IMR-90 (cell line): ENCODE measurements at places on chromosomes 2 and 18. TPM values are rescaled to one million over a fixed set of nuclear protein-coding genes. Genes with fewer than 3 reads are reported as not detected.

- DNase-seq = peak; percentile 81
These were observed 143.7 kb downstream of the TPO start for GRCh38 chr2:1556776-1557466.

DNA sequence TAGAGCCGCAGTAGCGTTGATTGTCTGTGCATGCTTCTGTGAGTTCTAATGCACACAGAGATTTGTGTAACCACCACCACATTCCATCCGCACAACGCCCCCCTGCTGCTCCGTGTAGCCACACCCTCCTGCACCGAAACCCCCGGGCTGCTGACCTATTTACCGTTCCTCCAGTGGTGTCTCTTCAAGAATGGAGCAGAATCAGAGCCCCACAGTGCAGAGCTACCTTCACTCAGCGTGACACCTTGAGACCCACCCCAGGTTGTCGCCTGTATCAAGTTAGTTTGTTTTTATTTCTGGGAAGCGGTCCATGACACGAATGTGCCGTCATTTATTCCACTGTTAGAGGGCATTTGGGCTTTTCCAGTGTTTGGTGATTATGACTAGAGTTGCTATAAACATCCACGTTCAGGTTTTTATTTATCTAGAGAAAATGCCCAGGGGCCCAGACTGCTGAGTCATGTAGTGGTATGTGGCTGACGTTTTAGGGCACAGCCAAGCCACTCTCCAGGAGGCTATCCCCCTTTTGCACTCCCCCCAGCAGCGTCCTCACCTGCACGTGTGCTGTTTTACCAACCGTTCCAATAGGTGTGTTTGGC, 266.8 kb downstream of the NDUFA10 start:
- DNase-seq = peak; percentile 3

DNA sequence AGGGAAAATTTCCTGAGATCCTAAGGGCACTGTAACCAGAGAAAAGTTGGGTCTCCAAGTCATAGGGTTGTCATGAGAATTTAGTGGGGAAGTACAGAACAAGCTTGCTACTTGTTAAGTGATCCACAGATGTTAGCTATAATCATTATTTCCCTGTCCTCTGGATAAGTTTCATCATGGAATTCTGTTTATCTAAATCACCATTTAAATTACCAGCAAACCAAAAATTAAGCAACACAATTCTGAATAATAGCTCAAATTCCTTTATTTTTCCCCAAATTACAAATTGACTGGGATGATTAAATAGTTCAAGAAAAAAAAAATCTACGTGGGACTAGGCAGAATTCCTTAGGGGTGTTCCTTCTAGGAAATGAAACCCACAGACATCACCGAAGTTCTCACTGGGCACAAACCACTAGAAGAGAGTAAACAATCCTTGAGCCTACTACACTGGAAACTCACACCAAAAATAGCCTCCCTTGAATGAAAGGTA, 159.5 kb downstream of the COL6A3 start:
- DNase-seq = peak; percentile 75

DNA sequence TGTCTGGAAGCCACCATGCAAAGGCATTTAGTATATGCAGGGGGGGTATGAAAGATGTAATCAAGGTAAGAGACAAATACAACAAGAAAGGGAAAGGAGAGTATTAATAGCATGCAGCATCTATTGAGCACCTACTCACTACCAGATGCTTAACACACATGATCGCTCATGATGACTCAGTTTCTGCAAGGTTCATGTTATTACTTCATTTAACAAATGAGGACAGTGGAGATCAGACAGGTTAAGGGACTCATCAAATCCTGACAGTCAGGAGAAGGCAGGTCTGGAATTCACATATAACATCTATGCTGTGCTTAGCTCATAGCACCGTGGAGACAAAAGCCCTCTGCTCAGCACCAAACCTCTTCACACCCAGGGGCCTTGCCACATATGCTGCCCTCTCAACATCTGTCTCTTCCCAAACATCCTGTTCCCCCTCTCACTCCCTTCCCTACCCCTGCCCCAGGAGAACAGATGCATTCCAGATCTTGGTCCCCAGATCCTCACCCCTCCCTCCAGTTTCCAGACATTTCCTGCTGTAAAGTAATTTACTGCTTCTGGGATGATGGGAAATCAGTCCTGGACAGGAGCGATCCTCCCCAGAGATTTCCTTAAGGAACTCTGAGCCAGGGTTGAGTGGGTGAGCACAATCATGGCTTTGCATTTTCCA, 155.3 kb downstream of the ANTXR1 start:
- peak; percentile 33 for DNase-seq

DNA sequence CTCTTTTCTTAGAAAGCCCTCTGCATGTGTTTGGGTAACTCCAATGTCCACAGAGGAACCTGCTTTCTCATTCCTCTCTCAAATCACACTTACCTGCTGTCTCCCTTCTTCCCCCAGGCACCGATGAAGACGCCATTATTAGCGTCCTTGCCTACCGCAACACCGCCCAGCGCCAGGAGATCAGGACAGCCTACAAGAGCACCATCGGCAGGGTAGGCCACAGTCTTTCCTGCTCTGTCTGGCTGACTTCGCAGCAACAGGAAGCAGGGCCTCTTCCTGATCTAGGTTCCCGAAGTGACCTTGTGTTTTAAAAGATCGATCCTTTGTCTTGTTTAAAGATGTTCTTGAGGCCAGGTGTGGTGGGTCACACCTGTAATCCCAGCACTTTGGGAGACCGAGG, 25.0 kb upstream of the GMCL1 start:
- DNase-seq = no peak

GRCh38 chr2:171345971-171346722, 87.6 kb downstream of the METTL8 start:
- DNase-seq = no peak

- no peak for DNase-seq
These were observed 147.6 kb downstream of the TMEM200C start for GRCh38 chr18:5747678-5748077.

GRCh38 chr2:147641651-147642050, 203.2 kb upstream of the ACVR2A start:
- DNase-seq = peak; percentile 17

DNA sequence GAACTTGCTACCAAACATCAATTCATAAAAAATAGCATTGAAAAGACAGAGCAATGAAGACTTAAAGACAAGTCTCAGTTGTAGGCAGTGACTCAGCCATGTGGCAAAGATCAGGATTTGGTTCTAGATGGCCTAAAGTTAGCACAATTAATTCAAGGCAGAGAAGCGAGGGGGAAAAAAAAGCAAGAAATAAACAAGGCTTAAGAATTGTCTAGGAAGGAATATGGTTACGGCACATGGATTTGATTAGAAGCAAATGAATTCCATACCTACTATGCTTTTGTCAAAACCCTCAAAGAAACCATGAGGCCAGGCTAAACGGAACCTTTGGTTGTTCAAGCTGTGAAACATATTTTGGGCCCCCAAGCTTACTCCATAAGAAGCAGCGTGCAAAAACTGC, 362.2 kb upstream of the KCNH7 start:
- DNase-seq = no peak

Gene CRACDL
- not detected in 2 replicates for polyA plus RNA-seq

Gene ECEL1
- not detected in 2 replicates for polyA plus RNA-seq

Gene IHH
- not detected in 2 replicates for polyA plus RNA-seq

Gene SKOR2
- polyA plus RNA-seq = not detected in 2 replicates

Gene IL36B
- polyA plus RNA-seq = not detected in 2 replicates

Gene HOXD11
- not detected in 2 replicates for polyA plus RNA-seq

Gene SGPP2
- polyA plus RNA-seq = not detected in 2 replicates

Gene CMPK2
- polyA plus RNA-seq = 0.03 and 0.11 TPM in 2 replicates
